ENCODE measurements at places on chromosomes 2 and 18.

DNA sequence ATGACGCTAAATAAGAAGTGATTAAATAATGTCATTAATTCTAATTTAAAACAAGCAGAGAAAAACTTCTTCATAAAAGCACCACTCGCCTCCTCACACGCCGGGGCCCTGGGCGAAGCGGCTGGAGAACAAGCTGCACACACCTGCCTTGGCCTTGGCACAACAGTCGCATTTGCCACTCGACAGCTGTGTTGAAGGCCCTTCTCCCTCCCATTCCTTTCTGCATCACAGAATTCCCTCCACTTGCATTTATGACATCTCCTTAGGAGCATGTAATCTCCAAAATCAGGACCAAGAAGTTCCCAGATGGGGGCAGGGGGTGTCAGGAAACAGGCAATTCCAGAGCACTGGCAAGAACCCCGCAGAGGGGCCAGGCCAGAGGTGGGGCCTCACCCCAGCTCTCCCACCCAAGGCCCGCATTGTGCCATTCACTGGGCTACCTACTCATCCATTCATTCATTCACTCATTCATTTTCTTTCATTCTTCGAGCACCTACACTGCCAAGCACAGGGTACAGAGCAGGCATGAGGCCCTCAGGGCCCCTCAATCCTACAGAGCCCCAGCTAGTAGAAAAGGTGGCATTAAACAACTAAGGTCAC, 6.4 kb downstream of the HDAC4 start:
- no peak for DNase-seq

- no peak for DNase-seq
Measured at GRCh38 chr2:217248312-217248935, 388.6 kb upstream of the TNP1 start.

- no peak for DNase-seq
Measured at GRCh38 chr2:180006231-180006630, 866 bp downstream of the CWC22 start.

DNA sequence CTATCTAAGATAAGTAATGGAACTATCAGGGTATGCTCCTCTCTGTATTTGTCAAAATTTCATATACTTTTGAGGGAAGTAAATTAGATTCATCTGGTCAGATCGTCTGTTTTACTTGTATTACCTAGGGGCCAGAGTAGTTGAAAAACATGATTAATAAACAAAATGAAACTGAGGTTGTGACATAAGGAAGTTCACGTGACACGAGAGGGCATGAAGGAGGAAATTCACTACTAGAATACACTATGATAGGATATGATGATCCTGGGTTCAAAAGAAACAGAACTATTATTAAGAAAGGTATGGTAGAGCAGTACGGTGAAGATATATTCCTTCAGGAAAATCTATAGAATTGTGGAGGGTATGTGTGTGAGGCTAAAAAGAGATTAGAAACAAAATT, 58.4 kb upstream of the SPAG16 start:
- no peak for DNase-seq

GRCh38 chr2:68837164-68837860, 33.9 kb downstream of the BMP10 start:
- peak; percentile 28 for DNase-seq

- DNase-seq = no peak
Measured at GRCh38 chr2:36781907-36782720, 85.6 kb downstream of the VIT start.

GRCh38 chr2:20391951-20392699, 41.5 kb upstream of the PUM2 start:
- DNase-seq = no peak

DNA sequence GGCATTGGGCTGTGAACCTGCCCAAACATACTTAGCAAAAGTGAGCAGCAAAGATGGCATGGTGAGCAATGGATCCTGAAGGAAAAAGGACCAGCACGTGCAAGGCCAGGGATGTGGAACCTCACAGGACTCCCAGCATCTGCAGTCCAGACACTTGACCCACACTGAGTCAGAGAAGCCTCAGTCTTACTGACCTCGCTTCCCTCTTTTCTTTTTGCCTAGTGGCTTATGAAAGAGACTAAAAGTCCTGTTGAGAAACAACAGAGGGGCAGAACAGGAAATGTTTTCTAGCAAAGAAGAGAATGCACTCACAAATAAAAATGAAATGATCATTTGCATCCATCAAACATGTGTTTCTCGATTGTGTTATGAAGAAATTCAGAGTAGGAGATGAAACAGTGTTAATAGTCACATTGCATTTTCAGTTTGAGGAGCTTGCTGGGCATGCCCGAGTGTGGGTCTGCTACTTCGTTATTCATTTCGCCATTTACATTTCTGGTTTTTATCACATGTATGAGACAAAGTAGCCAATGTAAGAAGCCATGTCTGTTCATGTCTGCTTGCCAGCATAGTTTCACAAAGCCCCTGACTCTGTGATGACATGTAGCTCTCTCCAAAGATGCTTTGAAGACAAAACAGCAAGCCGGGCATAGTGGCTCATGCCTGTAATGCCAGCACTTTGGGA, 118.4 kb downstream of the INO80D start:
- DNase-seq = no peak

DNA sequence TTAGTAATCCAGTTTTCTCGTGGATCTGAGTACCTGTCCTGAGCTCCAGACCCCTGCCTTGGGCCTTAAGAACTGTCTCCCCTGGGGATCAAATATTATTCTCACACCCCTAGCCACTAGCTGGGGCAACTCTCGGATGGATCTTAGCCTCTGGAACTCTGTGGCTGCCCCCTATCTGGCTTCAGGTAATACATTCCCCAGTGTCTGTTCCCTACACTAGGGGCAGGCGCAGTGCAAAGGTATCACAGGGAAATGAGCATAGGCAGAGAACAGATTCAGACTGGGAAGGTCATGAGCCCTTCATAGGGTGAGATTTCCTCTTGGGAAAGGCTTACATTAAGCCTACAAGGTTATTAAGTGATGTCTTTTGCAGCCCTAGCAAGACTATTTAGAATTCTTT, 11.2 kb upstream of the SIX2 start:
- DNase-seq = no peak

GRCh38 chr2:226440127-226440918, 359.3 kb downstream of the IRS1 start:
- no peak for DNase-seq

DNA sequence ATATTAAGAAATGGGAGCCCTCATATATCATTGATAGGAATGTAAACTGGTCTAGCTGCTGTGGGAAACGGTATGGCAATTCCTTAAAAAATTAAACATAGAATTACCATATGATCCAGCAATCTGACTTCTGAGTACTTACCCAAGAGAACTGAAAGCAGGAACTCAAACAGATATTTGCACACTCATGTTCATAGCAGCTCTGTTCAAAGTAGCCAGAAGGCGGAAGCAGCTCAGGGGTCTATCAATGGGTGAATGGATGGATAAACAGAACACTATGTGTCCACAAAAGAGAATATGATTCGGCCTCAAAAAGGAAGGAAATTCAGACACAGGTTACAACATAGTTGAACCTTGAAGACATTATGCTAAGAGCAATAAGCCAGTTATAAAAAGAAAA, 135.7 kb upstream of the NDUFV2 start:
- no peak for DNase-seq

DNA sequence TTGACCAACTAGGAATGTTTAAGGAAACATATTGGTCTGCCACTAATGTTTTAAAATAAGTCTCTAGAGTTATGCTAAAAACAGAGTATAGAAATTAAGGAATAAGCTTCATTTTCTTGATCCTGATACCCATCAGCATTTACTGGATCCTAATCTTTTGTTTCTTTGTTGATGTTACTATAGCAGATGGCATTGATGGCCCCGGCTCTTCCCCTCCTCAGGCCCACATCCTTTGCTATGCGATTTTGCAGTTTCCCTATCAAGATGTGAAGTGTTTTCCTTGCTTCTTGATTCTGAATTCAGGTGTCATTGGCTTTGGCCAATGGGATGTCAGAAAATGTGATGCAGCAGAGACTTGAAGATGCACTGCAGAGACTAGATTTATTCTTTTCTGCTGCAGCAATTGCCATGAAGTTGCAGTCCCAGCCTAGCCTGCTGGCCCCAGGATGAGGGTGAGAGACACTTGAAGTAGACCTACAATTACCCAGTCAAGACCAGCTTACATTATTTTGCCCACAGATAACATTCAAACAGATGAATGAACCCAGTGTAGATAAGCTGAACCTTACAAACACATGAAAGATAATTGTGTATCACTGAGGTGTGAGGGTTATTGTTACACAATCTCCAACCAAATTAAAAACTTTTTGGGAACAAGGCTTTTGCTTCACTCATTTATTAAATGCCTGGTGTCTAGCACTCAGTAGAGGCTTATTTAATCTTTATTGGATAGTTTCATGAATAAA, 115.2 kb upstream of the ITGA4 start:
- DNase-seq = no peak

- DNase-seq = no peak
Measured at GRCh38 chr2:241618296-241618805, 18.6 kb downstream of the THAP4 start.

GRCh38 chr2:218217360-218218267, 625 bp downstream of the ARPC2 start:
- peak; percentile 50 for DNase-seq

GRCh38 chr2:158717366-158718195, 77.5 kb upstream of the DAPL1 start:
- DNase-seq = no peak

- DNase-seq = no peak
Measured at GRCh38 chr18:41886126-41886807, 68.8 kb upstream of the PIK3C3 start.

DNA sequence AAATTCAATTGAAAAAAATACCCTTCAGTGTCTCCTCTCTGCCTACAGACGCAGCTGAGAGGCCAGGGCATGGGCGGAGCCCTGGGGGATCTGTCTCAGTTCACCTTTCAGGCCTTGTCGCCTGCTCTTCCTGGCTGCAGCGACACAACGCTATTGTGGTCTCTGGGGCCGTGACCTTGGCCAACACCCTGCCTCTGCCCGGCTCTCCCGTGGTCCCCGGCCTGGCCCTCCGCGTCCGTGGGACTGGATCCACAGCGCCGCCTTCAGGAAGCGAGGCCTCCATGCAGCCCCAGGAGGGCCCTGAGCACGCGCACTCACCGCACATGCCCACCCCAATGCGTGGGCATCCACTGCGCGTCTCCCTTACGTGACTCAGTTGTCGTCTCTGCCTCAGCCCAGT, 81.1 kb downstream of the MRPS9 start:
- DNase-seq = no peak

DNA sequence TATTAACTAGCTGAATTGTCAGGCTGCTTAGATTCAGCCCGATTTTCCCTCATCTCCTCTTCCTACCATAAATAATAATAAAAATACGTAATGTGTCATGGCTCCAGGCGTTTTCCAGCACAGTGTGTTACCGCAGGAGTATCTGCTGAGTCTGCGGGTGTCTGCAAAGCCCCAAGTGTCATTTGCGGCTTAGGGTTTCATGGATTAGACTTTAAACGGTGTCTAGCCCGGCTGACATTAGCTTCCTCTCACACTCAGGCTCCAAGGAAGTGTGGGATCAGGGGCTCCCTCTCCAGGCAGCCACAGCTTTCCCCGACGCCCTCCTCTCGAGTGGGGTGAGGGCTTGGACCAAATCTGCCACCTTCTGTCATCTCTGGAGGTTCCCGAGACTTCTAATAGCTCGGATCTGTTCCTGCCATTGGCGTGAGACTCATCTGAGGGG, 14.1 kb upstream of the HOXD1 start:
- DNase-seq = no peak

DNA sequence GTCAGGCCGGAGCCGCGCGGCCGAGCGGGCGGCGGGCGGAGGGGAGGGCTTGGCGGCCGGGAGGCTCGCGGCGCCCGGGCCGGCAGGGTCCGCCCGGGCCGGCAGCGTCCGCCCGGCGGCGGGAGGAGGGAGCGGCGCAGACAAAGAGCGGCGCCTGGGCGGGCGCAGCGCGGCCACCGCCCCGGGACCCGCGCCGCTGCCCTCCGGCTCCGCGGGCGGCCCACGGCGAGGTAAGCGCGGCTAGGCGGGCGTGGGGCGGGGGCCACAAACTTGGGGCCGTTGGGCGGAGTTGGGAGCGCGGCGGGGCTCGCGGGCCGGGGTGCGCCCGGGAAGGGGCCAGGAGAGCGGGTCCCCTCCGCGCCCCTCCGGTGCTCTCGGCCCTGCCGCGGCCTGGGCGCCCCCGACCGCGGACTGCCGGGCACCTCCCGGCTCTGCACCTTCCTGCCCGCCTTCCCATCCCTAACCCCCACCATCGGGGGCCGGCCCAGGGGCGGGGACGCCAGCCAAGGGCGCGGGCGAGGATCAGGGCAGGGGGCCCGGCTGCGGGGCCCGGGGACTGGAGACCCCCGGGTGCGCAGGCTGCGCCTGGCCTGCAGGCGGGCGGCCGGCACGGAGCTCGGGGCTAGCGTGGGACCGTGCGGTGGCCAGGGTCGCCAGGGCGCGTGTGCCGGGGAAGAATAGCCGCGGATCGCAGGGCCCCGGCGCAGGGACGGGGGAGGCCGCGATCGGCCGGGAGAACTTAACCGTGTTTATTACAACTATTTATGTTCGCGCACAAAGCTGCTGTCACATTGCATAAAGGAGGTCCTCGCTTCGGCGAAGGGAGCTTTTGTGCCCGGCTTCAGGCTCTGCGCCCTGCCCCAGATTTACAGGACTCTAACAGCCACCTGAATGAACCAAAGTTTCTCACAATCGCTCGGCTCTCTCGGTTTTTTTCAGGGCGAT, at the start of gene NCK2:
NCK2 (plus strand) TSS at position 4 of the 945 bp plus-strand sequence. CDS start 110,152 bp downstream, outside the sequence.
- DNase-seq = no peak

DNA sequence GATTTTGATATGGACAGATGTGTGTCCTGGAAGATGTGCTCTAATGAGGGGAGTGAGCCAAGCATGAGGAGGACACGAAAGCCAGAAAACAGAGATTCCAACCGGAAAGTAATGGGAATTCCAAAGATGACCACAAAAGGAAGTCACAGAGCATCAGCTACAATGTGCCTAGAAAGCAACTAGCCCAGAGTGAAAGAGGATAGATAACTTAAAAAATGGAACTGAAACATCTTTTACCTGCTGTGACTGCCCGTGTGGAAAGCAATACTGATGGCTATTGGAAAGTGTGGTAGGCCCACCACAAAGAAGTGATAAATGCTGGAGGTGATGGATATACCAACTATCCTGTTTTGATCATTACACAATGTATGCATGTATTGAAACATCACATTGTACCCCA, 21.6 kb downstream of the DNMT3A start:
- DNase-seq = no peak

- DNase-seq = no peak
Measured at GRCh38 chr2:161857920-161858319, 216.1 kb downstream of the DPP4 start.

DNA sequence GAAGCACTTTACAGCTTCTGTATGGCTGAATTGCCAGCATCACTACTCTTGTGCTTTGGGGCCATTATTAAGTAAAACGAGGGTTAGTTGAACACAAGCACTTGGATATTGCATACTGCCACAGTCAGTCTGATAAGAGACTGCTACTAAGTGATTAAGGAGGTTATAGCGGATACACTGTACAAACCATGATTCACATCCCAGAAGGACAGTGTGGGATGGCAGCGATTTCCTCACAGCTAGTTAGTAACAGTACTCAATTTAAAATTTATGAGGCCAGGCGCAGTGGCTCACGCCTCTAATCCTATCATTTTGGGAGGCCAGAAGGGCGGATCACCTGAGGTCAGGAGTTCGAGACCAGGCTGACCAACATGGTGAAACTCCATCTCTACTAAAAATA, 2.6 kb upstream of the BMPR2 start:
- no peak for DNase-seq

- DNase-seq = no peak
Measured at GRCh38 chr2:239985356-239985755, 39.8 kb downstream of the NDUFA10 start.

- DNase-seq = no peak
Measured at GRCh38 chr2:1591978-1592907, 152.1 kb downstream of the PXDN start.

GRCh38 chr18:79923896-79924585, 27.4 kb downstream of the SLC66A2 start:
- no peak for DNase-seq
